ENCODE measurements at places on chromosomes 12 and 14. TPM values are rescaled to one million over a fixed set of nuclear protein-coding genes. Genes with fewer than 3 reads are reported as not detected.

The ASCL1 gene
- not detected for total RNA-seq

The MPHOSPH9 gene
- 45.1 TPM for total RNA-seq

The TAS2R9 gene
- not detected for total RNA-seq

The DCN gene
- total RNA-seq, result not detected

The SOAT2 gene
- not detected for total RNA-seq

The PRKD1 gene
- total RNA-seq, result 3.3 TPM

The USP44 gene
- total RNA-seq, result 7.0 TPM

The KRT7 gene
- not detected for total RNA-seq

The LHX5 gene
- total RNA-seq, result not detected

The GNB3 gene
- total RNA-seq, result 0.27 TPM

The CKAP4 gene
- 27.3 TPM for total RNA-seq

The ITGA7 gene
- total RNA-seq, result 2.7 TPM

The ZDHHC22 gene
- 0.12 TPM for total RNA-seq

The GPR68 gene
- 0.53 TPM for total RNA-seq

The ISM2 gene
- 0.30 TPM for total RNA-seq

The PCBP2 gene
- 916 TPM for total RNA-seq

The KIF5A gene
- 0.56 TPM for total RNA-seq

The CARMIL3 gene
- total RNA-seq, result 1.4 TPM

The COL2A1 gene
- not detected for total RNA-seq

The TSHR gene
- 0.37 TPM for total RNA-seq

The SLC24A4 gene
- total RNA-seq, result not detected

The NTN4 gene
- not detected for total RNA-seq

The PARP11 gene
- total RNA-seq, result 24.3 TPM

The IL22 gene
- total RNA-seq, result not detected

The TC2N gene
- 10.4 TPM for total RNA-seq

The C1S gene
- total RNA-seq, result 0.64 TPM

The GPR137C gene
- 0.67 TPM for total RNA-seq

The ITGB7 gene
- 199 TPM for total RNA-seq

The KERA gene
- not detected for total RNA-seq

The RD3L gene
- total RNA-seq, result not detected

The GCN1 gene
- 160 TPM for total RNA-seq

The MORN3 gene
- total RNA-seq, result 2.0 TPM

The ARF3 gene
- 77.5 TPM for total RNA-seq

The ERBB3 gene
- total RNA-seq, result not detected

The FGD4 gene
- total RNA-seq, result 3.9 TPM

The WSCD2 gene
- 5.9 TPM for total RNA-seq

The TAS2R42 gene
- total RNA-seq, result not detected

The METAP2 gene
- total RNA-seq, result 49.9 TPM

The RFLNA gene
- total RNA-seq, result not detected

The GALNT16 gene
- 3.3 TPM for total RNA-seq

The C2CD5 gene
- total RNA-seq, result 59.3 TPM

The SIX4 gene
- total RNA-seq, result not detected

The FAM186B gene
- 0.70 TPM for total RNA-seq

All from B cell (primary cell).